ENCODE measurements at places on chromosomes 13 and 19. TPM values are rescaled to one million over a fixed set of nuclear protein-coding genes. Genes with fewer than 3 reads are reported as not detected.

GRCh38 chr13:99289674-99290337 is 17.4 kb downstream of the GPR183 start:
- no peak for DNase-seq

GRCh38 chr19:18158467-18158866 is 5.5 kb downstream of the PIK3R2 start:
- no peak for DNase-seq

GRCh38 chr13:99246100-99246499 is 12.1 kb downstream of the GPR18 start:
- DNase-seq: no peak

- DNase-seq: no peak
Observed at GRCh38 chr13:108426893-108427292, 157.4 kb downstream of the TNFSF13B start.

GRCh38 chr19:10124429-10124828 is 4.7 kb upstream of the EIF3G start:
- DNase-seq: no peak

GRCh38 chr19:6707658-6708018 is 12.8 kb downstream of the C3 start:
- DNase-seq: no peak

DNA sequence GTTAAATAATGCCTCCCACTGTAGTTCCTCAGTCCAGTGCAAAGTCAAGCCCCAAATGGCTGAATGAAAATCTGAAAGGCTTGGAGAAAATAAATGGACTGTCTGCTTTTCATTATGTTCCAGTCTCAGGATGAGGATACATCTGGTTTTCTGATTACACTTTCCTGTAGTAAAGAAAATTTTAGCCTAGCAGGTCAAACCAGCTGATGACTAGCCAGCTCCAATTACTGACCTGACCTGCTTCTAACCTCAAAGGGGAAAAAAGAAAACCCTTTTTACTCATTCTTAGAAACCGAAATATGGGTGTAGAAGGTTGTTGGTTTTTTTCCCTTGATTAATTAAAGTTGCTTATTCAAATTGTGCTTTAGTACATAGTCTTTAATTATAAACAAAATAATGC is 418.4 kb downstream of the EFNB2 start:
- DNase-seq: no peak

- DNase-seq: peak; percentile 55
Observed at GRCh38 chr19:52369559-52370340, at the start of gene ZNF880. Gene ZNF880 (plus strand): TSS chr19:52369923. CDS start chr19:52369966, 43 bp downstream.

- DNase-seq: no peak
Observed at GRCh38 chr19:31387717-31388301, 38.6 kb upstream of the TSHZ3 start.

DNA sequence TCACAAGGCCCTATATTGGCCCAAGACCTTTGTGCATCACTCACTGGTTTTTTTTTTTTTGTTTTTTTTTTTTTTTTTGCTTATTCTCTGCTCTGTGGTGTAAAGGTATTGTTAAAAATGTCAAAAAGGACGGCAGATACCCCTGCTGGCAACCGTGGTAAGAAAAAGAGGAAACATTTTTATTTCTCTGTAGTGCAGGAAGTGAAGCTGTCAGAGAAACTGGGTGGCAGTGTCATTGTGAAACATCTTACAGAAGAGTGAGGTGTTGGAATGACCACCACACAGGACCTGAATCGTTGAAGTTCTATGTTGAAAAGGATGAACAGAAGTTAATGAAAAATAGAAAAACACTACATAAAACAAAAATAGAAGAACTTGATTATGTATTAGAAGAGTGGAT is 346.4 kb downstream of the FGF9 start:
- no peak for DNase-seq

GRCh38 chr19:51251468-51251820 is 564 bp downstream of the SIGLECL1 start:
- no peak for DNase-seq

DNA sequence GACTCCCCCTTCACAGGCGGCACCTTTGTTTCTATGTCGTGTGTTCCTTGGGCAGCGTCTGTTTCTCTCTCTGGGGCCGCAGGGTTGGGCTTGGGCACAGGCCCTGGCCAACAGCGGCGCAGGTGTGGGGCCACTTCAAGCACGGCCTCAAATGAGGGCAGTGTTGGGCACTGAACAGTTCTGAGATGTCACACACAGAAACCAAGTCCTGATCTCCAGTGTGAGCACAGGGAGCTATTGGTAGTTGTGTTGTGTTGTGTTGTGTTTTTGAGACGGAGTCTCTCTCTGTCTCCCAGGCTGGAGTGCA is 42.7 kb downstream of the GATAD2A start:
- DNase-seq: no peak

DNA sequence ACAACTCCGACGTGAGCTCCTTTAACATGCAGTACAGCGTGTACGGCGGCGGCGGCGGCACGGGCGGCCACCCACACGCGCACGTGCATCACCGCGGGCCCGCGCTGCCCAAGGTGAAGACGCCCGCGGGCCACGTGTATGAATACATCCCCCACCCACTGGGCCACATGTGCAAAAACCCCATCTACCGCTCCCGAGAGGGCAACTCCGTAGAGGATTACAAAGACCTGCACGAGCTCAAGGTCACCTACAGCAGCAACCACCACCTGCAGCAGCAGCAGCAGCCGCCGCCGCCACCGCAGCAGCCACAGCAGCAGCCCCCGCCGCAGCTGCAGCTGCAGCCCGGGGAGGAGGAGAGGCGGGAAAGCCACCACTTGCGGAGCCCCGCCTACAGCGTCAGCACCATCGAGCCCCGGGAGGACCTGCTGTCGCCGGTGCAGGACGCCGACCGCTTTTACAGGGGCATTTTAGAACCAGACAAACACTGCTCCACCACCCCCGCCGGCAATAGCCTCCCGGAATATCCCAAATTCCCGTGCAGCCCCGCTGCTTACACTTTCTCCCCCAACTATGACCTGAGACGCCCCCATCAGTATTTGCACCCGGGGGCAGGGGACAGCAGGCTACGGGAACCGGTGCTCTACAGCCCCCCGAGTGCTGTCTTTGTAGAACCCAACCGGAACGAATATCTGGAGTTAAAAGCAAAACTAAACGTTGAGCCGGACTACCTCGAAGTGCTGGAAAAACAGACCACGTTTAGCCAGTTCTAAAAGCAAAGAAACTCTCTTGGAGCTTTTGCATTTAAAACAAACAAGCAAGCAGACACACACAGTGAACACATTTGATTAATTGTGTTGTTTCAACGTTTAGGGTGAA is 6.6 kb downstream of the SLITRK5 start:
- no peak for DNase-seq

The NCR1 gene
- total RNA-seq: not detected

The ZNF99 gene
- under 0.01 TPM for total RNA-seq

The SPHK2 gene
- 30.3 TPM for total RNA-seq

The CEACAM16 gene
- not detected for total RNA-seq

The NLRP11 gene
- total RNA-seq: not detected

The LACC1 gene
- 24.0 TPM for total RNA-seq

The BRCA2 gene
- 6.3 TPM for total RNA-seq

All from kidney epithelial cell (primary cell).